Stimulated activated CD8-positive, alpha-beta memory T cell treated with anti-CD3 and anti-CD28 coated beads, Interleukin-2, amount 100 ng/mL, for 1 hour (primary cell): ENCODE measurements at places on chromosomes 11 and 22.

DNA sequence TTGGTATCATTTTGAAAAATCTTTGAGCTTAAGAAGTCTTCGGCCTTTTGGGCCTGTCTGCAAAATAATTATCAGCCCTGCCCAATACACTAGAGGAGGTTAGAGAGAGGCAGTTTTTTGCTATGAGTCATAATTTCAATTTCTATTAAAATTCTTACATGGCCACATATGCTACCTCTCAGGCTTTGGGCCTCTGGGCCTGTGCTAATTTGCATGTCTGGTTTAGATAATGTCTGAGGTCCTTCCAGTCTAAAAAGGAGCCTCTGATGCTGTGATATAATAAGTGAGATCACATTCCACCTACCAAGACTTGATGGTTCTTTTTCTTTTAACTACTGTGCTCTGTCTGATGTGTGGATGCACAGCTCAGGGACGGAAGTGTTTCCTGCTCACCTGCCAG lies 70.8 kb downstream of the KCNJ1 start:
- DNase-seq, result no peak

DNA sequence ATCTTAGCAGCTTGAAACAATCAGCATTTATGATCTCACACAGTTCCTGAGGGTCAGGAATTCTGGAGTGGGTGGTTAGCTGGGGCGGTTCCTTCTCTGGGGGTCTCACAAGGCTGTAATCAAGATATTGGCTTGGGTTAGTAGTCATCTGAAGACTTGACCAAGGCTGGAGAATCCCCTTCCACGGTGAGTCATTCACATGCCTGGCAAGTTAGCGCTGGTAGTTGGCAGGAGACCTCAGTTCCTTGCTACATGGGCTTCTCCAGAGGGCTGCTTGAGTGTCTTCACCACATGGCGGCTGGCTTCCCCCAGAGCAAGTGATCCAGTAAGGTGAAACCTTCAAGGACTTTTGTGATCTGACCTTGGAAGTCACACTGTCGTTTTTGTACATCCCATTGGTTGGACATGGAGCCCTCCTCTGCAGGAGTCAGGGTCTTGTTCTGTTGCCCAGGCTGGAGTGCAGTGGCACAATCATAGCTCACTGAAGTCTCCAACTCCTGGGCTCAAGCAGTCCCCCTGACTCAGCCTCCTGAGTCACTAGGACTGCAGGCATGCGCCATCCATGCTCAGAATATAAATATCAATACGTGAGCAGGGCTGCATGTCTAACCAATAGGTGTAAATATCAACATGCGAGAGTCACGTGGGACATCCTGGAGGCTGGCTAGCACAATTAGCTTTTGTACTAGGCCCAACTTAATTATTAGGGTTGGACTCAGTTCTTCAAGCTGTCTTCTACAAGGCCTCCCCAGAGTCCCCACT lies 7.2 kb upstream of the NIPSNAP1 start:
- no peak for DNase-seq

DNA sequence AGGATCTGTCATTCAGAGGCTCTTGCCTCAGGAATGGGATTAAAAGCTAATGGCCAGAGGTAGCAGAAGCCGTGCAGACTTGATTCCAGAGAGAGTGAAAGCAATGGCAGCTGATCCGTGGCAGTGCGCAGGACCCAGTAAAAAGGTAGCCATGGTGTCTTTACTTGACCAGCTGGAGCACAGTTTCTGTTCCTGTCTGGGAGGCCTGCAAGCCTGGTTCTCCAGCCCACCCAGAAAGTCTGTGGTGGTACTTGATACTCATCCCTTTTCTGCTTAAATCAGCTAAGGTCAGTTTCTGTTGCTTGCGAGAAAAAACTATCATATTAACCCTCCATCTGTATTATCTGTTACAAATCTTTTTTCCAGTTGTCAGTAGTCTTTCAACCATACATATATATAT lies 86.7 kb downstream of the RPS6KA4 start:
- no peak for DNase-seq

DNA sequence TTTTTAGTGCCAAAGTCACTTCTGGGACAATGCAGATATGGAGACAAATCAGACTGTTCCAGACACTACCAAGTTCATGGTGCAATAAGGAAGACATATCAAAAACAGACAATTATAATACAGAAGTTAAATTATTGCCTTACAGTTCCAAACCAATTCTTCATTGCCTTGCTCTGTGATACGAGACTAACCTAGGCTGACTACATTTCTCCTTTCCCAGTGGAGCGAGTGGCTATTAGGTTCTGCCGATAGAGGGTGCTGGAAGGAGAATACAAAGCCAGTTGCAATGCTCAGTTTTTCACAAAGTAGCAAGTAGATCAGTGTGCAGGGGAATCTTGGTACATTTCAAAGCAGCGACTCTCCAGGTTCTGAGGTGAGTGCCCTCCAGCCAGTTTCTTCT lies 67.8 kb downstream of the FAM168A start:
- DNase-seq, result no peak

GRCh38 chr11:107439586-107440167 lies 17.9 kb downstream of the CWF19L2 start:
- no peak for DNase-seq

DNA sequence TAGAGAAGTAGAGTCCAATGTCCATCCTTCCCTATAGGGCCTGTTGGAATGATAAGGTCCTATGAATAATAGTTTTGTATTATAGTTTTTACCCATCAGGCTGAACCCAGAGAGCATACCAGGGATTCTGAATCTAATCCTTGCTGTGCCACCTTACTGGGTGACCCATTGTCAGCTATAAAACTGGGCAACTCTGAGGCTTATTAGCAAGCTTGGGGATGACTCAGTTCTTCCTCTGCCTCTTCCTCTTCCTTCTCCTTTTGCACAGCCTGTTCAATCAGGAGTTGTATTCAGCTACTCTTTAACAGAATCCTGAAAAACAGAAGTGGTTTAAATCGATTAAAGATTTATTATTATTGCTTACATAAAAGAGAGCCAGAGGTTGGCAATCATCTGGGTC lies 8.9 kb downstream of the HEPHL1 start:
- DNase-seq, result no peak

GRCh38 chr11:111812211-111812610 lies 46.0 kb upstream of the PPP2R1B start:
- DNase-seq, result no peak

GRCh38 chr11:113023228-113023627 lies 62.0 kb downstream of the NCAM1 start:
- no peak for DNase-seq

DNA sequence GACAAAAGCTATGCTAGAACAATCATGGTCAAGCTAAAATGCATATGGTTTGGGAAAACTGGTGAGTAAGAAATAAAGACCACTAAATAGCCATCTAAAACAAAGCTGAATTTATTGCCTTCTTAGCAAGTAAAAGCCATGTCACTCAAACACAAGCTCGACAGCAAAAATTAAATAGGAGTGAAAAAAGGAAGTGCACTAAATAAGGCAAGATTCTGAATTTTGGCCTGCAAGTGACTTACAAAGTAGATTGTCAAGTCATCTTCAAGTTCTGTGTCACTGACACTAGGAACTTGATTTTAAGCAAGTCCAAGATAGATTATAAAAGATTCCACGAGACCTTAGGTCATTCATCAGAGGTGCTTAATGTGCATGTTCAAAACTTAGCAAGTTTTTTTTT lies 27.4 kb downstream of the TUG1 start:
- no peak for DNase-seq

GRCh38 chr22:35782504-35782903 lies 64.8 kb downstream of the APOL5 start:
- no peak for DNase-seq

DNA sequence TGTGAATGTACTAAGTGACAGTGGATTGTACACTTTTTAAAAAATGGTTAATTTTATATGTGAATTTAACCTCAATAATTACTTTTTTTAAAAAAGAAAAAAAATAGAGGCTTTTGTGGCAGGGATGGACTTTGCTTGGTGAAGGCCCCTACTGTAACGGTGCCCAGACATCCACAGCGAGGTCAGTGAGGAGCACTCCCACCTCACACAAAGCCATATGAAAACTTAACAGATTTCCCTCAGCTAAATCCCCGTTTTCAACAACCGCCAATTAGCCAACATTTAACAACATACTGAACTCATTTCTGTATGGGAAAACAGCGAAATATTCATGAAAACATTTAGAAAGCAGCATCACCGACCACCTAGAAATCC lies 642 bp upstream of the C11orf58 start:
- no peak for DNase-seq

- DNase-seq, result no peak
Measured at GRCh38 chr22:48669986-48670716, 1157.5 kb downstream of the BRD1 start.

- no peak for DNase-seq
Measured at GRCh38 chr22:44291265-44291664, 21.5 kb downstream of the SHISAL1 start.

GRCh38 chr11:88886796-88887195 lies 179.0 kb downstream of the GRM5 start:
- DNase-seq, result peak; percentile 4

GRCh38 chr11:86571273-86571948 lies 101.0 kb downstream of the ME3 start:
- no peak for DNase-seq

DNA sequence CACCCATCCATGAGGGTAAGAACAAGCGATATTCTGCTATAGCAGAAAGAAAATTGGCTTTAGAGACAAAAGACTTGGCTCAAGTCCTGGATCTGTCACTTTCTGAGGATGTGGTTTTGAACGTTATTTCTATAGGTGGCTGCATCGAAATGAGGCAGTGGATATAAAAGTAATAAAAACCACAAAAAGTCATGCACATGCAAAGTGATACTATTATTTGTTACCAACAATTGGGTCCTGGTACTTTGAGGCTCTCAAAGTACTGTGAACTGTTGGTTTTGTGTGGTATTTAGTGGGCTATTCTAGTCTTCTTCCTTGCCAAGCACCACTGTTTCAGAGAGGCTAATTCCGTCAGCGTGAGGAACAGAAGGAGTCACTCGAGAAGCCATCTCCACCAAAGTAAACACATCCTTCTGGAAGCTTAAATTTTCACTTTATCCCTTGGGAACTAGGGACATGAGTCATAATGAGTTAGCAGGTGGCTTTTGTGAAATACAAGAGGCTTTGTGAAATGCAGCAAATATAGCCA lies 13.1 kb downstream of the UBASH3B start:
- DNase-seq, result no peak

- DNase-seq, result no peak
Measured at GRCh38 chr11:12140186-12140793, 29.9 kb downstream of the MICAL2 start.

- DNase-seq, result no peak
Measured at GRCh38 chr11:76410851-76411357, 29.8 kb downstream of the GVQW3 start.

DNA sequence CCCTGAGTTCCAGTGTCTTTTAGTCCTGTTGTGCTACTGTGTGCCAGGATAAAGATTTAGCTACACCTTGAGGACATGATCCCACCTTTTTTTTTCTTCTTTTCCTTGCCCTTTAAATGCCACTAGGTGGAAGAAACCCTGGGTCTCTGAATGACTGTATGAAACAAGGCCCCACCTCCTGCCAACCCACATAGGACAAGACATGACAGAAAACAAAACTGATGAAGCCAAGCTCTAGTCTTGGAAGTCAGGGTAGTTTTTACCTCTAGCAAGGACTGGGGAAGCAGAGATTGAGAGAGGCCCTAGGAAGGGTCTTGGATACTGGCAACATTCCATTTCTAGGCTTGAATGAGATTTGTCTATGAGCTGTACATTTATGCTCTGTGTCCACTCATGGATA lies 410.7 kb downstream of the MIAT start:
- DNase-seq, result no peak

DNA sequence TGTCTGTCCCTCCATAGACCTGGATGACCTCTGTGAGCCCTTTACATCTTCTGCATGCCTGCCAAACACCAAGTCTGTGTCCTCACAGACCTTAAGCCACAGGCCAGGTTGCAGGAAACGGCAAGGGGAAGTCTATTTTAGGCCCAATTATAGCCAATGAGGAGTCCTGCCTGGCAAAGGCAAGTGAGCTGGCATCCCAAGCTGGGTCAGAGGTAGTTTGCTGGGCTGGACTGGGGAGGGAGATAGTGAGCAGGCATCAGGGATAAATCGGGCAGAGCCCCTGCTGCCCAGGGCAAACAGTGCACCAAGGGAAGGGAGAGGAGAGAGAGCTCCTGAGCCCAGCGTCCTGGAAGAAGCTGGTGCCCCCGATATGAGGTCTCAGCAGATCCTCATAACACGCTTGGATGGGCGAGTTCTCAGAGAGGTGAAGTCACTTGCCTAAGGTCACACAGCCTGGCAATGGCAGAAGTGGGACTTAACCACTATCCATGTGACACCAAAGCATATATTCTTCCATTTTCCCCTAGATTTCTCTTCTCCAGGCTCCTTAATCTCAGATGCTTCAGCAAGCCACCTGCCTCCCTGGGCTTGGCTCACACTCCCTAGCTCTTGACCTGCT lies 3.7 kb upstream of the RELT start:
- no peak for DNase-seq

DNA sequence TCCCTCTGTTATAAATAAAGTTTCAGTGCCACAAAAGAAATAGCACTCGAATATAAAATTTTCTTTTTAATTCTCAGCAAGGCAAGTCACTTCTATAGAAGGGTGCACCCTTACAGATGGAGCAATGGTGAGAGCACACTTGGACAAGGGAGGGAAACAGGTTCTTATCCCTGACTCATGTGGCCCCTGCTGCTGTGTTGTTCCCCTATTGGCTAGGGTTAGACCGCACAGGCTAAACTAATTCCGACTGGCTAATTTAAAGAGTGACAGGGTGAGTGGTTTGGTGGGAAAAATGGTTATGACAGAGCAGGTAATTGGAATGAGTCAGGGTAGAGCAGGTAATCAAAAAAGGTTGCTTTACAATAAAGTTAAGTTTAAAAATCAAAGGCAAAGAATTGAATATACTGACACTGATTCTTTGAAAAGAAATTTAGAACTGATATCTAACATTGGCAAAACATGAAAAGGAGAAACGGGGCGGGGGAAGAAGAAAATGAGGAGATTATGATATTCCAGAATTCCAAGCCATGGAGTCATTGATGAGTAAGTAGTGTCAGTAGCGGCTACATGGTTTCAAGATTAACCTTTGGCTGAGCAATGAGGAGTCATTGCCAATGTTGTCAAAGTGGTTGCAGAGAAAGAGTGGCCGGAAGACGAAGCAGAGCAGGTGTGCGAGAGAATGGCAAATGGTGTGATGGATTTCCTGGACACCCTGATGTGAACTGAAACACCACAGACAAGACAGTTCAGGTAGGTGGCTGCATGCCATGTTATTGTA lies 48.4 kb upstream of the MRGPRX1 start:
- DNase-seq, result no peak
